ENCODE measurements at places on chromosomes 16 and 17. TPM values are rescaled to one million over a fixed set of nuclear protein-coding genes. Genes with fewer than 3 reads are reported as not detected.
A peak's percentile ranks its signal among the peaks of the same experiment; 100 is the strongest.

- DNase-seq: peak; percentile 45
- H3K36me3 ChIP-seq: peaks cover 93% of the 10 kb centered on the region
- peak overlapping the region; percentile 61 for H3K27ac ChIP-seq
- peaks cover 48% of the 10 kb centered on the region for H3K4me1 ChIP-seq
- H3K4me3 ChIP-seq: peak overlapping the region; percentile 5
Observed at GRCh38 chr16:2770057-2770951, 6.8 kb downstream of the ELOB start.

GRCh38 chr17:72407931-72408330 is 287.1 kb downstream of the SOX9 start:
- H3K27me3 ChIP-seq: no peaks in the 10 kb centered on the region
- DNase-seq: no peak
- peaks cover 93% of the 10 kb centered on the region for H3K4me1 ChIP-seq
- H3K27ac ChIP-seq: peak overlapping the region; percentile 99

DNA sequence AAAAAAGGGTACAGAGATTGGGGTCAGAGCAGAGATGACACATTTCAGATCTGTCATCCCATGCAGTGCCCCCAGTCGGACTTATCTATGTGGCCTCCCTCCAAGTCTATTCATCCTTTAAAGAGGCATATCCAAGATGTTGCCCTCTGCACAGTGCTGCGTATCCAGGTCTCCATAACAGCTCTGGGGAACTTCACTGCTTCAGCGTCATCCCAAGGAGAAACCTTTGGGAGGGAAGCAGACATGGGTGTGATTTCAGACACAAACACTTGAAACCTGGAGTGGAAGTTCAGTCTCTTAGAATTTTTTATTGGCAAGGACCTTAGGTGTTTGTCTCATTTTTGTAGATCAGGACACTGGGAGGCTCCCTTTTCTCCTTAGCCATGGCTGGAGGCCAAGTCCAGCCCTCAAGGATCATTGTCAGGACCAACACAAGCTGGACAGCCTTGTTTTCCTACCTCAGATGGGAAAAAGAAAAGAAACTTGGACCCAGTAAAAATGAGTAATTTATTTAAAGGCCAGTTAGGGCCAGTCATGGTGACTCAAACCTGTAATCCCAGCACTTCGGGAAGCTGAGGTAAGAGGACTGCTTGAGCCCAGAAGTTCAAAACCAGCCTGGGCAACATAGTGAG is 23.9 kb upstream of the NLK start:
- no peaks in the 10 kb centered on the region for H3K4me1 ChIP-seq
- no peak overlapping the region for H3K4me3 ChIP-seq
- H3K27ac ChIP-seq: no peak overlapping the region
- peaks cover 46% of the 10 kb centered on the region for H3K27me3 ChIP-seq

- H3K4me3 ChIP-seq: no peak overlapping the region
- peaks cover 35% of the 10 kb centered on the region for H3K36me3 ChIP-seq
- DNase-seq: no peak
- H3K27ac ChIP-seq: no peak overlapping the region
- peaks cover 75% of the 10 kb centered on the region for H3K4me1 ChIP-seq
Observed at GRCh38 chr17:50045154-50045553, 10.8 kb upstream of the ITGA3 start.

The CRLF3 gene
- total RNA-seq: 11.5 TPM

Measured in Calu3 (cell line).